ENCODE measurements at places on chromosomes 3 and 15.

- no peak for DNase-seq
Observed at GRCh38 chr3:50189274-50189673, 2.1 kb upstream of the GNAT1 start.

- DNase-seq = no peak
Observed at GRCh38 chr3:25044762-25045710, 383.0 kb upstream of the RARB start.

DNA sequence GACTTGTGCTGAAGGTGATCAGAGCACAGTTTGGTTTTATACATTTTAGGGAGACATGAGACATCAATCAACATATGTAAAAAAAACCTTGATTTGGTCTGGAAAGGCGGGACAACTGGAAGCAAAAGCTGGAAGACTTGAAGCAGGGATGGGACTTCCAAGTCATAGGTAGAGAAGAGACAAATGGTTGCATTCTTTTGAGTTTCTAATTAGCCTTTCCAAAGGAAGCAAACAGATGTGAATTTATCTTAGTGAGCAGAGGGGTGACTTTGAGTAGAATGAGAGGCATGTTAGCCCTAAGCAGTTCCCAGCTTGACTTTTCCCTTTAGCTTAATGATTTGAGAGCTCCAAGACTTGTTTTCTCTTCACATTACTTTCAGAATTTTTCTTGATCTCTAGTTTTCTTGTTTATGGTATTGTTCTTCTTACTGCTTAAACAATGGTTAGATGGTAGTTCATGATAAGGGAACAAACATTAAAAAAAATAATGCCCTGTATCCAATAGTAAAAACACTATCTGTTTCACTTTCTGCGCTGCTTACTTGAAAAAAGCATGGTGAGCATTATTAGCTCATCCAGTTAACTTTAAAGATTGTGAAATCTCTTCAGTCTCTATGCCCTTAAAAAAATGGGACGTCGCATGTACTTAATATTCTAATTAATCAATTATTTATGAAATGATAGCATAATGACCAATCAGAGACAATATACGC lies 48.5 kb upstream of the BCHE start:
- DNase-seq = no peak

- DNase-seq = no peak
Observed at GRCh38 chr3:171286580-171287249, 173.5 kb downstream of the TNIK start.

GRCh38 chr3:48409291-48410201 lies 20.3 kb downstream of the PLXNB1 start:
- DNase-seq = no peak

GRCh38 chr15:46343196-46343935 lies 708.5 kb downstream of the SQOR start:
- DNase-seq = no peak

- DNase-seq = no peak
Observed at GRCh38 chr3:119140466-119140865, 5.5 kb upstream of the TEX55 start.

Measured in activated CD8-positive, alpha-beta memory T cell treated with anti-CD3 and anti-CD28 coated beads for 1 hour (primary cell).